ENCODE measurements at places on chromosomes 11 and 22. TPM values are rescaled to one million over a fixed set of nuclear protein-coding genes. Genes with fewer than 3 reads are reported as not detected.

DNA sequence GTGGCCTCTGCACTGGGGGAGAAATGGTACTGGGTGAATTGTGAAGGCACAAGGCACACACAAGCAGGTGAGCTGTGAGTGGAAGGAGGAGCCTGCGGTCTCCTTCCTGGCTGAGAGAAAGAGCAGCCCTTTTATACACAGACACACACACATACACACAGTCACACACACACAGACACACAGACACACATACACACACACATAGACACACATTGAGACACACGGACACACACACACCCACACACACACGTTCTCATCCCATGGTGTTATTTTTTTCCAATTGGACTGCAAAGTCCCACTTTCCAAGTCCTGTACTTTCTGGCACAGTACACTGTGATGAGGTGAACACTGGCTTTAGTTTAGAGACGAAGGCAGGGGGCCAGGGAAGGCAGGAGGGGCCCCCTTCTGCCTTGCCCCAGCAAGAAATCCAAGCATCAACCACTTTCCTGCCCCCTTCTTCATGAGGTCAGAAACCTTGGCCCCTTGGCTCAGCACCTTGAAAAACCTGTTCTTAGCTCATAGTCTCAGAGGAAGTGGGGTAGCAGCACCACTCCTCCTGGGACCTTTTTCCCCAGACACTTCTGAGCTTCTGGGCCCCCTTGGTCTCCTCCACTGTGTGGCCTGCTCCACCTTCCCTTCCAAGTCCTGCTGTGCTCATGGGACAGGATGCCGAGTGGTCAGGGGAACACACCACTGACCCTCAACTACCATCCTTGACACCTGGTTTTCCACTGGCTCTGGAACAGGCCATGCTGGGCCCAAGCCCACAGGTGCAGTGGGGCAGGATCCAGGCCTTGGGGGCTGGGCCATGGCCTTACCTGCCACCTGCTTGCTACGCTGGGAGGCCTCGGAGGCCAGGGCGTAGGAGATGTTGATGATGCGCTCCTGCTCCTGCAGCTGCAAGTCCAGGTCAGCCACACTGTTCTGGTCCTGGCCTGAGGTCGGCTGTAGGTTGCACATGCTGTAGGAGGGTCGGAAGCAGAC is 43.8 kb downstream of the C11orf58 start:
- no peak for DNase-seq

GRCh38 chr11:2109541-2110019 is 29.6 kb downstream of the IGF2 start:
- no peak for DNase-seq

- DNase-seq: no peak
Measured at GRCh38 chr22:48097723-48098122, 1335.3 kb downstream of the TBC1D22A start.

DNA sequence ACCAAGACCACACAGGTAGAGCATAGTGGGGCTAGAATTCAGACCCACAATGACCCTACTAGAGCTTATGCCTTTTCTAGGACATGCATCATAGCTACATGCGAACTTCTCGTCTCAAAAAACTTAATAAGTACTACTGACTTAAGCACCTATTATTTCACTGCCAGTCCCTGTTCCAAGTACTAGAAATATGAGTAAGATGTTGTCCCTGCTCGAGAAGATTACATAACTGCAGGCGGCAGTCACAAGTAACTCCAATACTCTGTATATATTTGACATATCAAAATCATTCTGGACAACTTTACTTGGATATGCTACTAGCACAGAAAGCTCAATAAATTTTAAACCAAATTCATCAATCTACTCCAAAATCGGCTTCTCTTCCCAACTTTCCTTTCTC is 235.0 kb downstream of the TTC28 start:
- DNase-seq: no peak

DNA sequence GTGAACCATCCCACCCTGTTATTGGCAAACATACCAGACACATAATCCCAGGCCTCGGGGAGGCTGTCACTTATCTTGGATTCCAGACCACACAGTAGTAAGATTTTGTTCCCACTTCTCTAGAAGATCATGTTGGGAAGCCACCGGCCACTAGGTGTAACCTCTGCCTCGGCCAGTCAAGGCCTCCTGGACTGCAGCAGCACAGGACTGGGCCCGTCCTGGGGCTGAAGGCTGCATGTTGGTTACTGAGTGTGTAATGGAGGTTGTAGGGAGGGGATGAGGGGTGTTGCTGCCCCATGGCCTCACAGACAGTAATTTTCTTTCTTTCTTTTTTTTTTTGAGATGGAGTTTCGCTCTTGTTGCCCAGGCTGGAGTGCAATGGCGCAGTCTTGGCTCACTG is 92.4 kb upstream of the SYT13 start:
- no peak for DNase-seq

DNA sequence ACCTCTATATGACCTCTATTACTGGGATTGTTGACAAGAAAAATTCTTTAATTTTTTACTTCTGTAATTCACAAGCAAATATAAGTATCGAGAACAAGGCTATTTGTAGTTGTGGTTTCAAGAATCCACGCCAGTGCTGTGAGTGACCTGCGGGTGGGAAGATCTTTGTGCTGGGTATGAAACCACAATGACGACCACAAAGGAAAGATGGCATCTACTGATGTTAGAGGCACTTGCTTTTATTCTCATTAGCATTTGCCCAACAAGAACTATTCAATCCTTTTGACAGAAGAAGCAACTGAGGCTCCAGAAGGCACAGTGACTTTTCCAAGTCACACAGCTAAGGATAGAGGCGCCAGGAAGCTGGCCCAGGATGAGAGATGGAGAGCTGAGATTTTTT is 1054.9 kb downstream of the TBC1D22A start:
- DNase-seq: no peak

DNA sequence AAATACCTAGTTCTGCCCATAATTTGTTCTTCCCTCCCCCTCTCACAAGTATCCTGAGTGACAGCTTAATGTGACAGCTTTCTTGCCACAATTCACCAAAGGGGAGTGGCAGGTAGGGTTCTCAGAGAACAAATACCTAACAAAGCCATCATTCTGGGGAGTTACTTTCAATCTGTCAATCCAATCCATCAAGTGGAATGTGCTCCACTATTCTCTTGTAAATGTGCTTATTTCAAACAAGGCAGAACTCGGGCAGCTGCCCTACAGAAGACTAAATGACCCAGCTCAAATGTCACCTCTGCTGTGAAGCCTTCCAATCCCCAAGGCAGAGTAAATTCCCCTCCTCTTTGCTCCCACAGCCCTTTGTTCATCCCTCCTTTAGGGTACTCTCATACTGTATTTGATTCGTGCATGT is 27.8 kb downstream of the LGR4 start:
- DNase-seq: no peak

GRCh38 chr22:31239771-31240370 is 27.8 kb downstream of the LIMK2 start:
- no peak for DNase-seq

GRCh38 chr11:116073854-116074837 is 569.9 kb upstream of the CADM1 start:
- DNase-seq: peak; percentile 36

- no peak for DNase-seq
Measured at GRCh38 chr22:28254396-28254795, 335.3 kb upstream of the PITPNB start.

GRCh38 chr22:49944399-49944891 is 16.1 kb upstream of the PIM3 start:
- no peak for DNase-seq

GRCh38 chr22:49768951-49769690 is 58.6 kb downstream of the BRD1 start:
- peak; percentile 42 for DNase-seq

DNA sequence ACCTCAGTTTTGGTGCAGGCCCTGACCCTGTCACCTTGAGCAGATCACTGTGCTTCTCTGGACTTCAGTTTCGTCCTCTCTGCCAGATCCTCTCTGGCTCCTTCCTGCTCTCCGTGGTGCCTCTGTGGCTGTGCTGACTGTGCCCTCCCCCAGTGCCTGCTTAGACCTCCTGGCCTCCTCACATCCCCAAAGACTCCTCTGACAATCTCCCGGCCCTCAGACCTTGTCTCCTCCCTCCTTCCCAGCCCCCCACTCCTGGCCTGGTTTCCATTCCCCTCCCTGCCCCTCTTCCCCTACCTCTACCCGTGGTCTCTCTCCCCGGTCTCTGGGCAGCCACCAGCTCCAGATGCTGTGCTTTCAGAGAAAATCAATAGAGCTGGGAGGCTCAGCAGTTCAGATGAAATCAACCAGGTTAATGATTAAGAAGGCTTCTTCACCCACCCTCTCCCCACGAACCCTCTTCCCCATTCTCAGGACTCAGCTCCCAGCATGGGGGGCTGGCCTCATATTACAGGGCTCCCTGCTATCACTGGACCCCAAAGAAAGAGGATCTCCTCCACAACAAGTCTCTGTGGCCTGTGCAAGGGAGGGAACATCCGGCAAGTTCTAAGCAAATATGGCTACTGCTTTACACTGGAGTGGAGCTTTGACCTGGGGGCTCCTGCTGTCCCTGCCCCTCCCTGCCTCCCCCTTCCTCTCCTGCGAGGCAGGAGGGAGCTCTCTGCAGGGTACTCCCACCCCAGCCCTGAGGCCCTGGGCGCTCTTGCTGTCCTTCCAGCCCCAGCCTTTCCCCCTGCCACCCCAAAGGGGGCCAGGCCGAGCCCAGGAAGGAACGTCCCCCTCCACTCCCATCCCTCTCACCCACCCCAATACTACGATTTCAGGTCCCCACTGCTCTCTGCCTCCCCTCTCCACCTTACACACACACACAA is 8.5 kb downstream of the BACE1-AS start:
- no peak for DNase-seq

DNA sequence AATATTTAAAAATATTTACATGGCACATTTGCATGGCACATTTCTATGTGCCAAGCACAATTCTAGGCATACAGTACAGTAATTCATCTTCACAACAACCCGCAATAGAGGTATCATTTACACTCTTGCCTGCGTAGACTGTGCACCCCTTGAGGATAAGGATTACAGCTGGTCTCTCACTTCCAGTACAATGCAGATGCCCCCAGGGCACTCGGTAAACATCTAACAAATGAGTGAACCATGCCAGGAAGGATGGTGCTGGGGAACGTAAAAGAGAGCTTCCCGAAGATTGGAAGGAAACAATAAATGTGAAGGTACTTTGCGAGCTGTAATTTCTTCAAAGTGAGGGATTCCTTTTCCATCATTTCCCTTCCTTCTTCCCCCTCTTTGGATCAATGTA is 1.3 kb downstream of the PRPF19 start:
- DNase-seq: peak; percentile 46

DNA sequence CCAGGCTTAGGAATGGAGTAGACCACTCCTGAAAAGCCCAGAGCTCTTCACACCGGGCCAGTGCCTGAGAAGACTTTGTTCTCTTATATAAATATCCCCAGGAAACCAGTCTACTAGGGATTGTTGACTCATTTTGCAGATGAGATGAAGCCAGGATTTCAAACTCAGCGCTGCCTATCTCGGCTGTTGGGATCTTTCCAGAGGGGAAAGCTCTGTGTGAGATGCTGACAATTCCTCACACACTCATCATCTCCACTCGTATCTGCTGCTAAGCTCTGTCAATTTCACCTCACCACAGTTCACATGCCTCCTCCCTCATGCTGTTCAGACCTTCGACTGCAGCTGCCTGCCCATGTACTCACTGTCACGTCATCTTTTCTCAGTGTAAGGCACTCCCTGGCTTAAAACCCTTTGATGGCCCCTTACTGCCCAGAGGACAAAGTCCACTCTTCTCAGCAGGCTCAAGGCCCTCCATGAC is 12.5 kb downstream of the USH1C start:
- peak; percentile 38 for DNase-seq

DNA sequence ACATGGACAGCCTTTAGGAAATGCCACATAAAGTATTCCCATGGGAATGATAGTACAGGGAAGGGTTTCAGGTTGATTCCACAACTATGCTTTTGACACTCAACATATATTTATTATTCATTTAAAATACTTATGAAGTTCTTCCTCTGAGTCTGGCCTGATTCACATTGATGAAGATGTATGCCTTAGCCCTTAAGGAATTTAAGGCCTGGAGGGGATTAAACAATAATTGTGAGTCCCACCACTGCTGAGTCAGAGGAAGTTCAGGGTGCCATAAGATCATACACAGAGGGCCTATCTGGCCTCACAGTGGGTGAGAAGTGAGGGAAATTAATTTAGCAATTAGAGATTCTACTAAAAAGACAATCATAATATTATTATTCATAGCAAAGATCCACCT is 161.1 kb upstream of the SNX19 start:
- DNase-seq: no peak

GRCh38 chr22:28118957-28119631 is 200.0 kb upstream of the PITPNB start:
- no peak for DNase-seq

DNA sequence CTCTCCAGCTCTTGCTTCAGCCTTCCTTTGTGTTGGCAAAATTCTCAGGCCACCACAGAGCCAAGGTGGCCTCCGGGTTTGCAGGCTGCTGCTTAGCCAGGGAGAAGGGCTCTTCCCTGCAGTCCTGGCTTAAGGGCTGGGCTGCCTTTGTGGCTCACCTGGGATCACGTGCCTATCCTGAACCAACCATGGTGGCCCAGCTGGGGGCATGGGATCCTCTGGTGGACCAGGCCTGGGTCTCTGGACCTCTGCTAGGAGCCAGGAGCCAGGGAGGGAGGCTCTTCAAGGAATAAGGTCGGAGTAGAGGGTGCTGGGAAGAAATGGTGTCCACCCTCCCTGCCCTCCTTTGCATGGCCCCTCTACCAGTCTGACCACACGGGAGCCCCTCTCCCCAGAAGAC is 43.9 kb downstream of the CACNA1I start:
- no peak for DNase-seq

GRCh38 chr11:46659908-46660307 is 40.5 kb downstream of the ARHGAP1 start:
- DNase-seq: no peak

- no peak for DNase-seq
Measured at GRCh38 chr11:126391286-126391954, 35.9 kb downstream of the ST3GAL4 start.

- no peak for DNase-seq
Measured at GRCh38 chr11:134425816-134426536, 13.9 kb upstream of the B3GAT1 start.

DNA sequence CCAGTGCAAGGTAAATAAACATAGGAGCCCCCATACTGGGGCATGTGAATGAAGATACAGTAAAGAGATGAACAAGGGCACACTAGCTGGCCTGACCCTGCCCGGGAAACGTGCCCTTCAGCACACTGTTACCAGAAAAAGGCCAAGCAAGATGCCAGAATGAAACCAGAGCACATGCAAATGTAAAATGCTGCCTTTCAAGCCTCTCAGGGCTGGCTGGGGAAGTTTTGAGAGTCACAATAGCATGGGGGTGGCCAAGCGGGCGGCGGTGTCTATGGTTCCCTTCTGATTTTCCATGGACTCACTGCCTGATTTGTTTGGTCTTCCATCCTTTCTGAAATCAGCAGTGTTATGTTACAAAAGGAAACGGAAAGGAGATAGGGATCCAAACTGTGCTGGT is 18.9 kb upstream of the SUSD2 start:
- no peak for DNase-seq

GRCh38 chr22:50490531-50491308 is 4.1 kb downstream of the MIOX start:
- DNase-seq: no peak

Gene CASP4
- total RNA-seq: 79.4 TPM

Gene MIF
- total RNA-seq: 582 TPM

Gene TH
- 0.88 TPM for total RNA-seq

Gene FOLR1
- total RNA-seq: not detected

Gene SYT13
- 0.72 TPM for total RNA-seq

Gene MS4A7
- not detected for total RNA-seq

Gene CARD16
- 22.5 TPM for total RNA-seq

Gene APOBEC3H
- not detected for total RNA-seq

Gene OR56B4
- total RNA-seq: not detected

Gene LTBP3
- total RNA-seq: 20.9 TPM

Gene GDPD4
- not detected for total RNA-seq

Gene C11orf97
- total RNA-seq: not detected

Gene MS4A8
- not detected for total RNA-seq

Gene OR51B4
- not detected for total RNA-seq

Gene ZP1
- total RNA-seq: 3.7 TPM
